ENCODE measurements at places on chromosomes 3 and 15.

- DNase-seq = no peak
Observed at GRCh38 chr3:191357909-191358308, 27.6 kb upstream of the UTS2B start.

DNA sequence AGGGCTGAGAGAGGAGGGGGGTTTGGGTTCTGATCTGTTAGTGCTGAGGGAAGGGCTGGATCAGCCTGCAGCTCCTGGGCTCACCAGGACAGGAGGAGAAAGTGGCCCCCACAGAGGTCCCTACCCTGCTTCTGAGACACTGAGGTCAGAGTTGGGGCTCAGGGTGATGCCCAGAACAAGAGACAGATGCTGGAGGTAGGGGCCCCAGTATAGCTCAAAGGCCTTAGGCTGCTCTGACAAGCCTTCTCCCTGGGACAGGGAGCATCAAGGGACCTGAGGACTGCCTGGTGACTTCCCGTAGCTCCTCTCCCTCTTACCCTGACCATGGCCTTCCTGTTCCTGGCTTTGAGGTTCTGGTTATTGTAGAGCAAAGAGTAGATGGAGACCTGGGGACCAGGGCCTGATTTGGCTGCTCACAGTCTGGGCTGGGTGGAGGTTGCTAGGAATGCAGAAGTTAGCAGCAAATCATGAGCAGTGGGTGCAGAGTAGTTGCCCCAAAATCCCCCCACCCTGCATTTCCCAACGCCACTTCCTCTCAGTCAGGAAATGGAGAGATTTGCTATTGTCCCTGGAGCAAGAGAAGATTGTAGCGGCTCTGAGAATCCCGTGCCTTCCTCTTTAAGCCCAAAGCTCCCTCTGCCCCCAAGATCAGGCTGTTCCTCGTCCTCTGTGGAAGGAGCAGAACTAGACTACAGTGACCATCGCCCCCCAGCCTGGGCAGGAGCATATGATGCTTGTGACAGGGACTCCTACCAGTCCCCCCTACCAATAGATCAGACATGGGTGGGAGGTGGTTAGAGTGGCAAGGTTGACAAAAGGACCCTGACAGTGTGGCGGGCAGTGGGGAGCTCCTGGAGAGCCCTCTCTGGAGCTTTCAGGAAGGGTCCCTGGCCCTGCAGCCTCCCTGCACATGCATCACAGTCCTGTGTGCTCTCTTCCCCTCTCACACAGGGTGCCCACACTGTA, 47.4 kb upstream of the SEC22A start:
- no peak for DNase-seq

DNA sequence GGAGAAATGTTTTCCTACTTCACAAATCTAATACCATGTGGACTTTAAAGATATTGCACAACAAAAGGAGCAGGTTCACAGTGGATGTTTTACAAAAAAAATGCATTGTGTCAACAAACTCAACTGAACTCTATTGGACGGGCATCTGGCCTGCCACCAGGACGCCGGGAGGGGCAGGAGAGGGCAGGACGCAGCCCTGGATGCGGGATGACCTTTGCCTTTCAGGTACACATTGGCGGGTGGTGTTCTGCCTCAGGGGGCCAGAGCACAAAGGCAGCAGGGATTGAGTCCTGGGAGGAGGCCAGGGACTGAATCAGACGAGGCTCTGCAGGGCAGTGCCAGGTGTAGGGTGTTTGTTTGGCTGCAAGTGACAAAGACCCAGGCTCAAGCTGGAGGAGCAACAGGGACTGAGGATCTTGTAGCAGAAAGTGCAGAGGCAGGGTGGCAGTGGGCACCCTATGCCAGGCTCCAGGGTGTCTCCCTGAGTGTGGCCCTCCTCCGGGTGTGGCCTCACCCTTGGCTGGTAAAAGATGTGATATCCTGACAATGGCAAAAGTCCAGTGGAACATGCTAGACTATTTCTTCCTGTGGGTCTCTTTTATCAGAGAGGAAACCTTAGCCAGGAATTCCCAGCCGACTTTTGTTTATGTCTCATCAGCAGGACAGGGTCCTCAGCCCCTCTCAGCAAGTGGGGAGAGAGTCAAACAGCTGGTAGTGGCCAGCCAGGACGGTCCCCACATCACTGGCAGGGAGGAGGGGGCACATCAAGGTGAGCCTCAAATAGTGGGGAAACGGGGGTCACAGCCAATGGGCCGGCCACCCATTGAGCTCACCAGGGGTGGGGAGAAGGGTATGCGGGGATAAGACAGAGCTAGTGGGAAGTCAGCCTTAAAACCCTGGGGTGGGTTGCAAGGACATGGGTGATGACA, 29.7 kb upstream of the KLF13 start:
- DNase-seq = peak; percentile 85

DNA sequence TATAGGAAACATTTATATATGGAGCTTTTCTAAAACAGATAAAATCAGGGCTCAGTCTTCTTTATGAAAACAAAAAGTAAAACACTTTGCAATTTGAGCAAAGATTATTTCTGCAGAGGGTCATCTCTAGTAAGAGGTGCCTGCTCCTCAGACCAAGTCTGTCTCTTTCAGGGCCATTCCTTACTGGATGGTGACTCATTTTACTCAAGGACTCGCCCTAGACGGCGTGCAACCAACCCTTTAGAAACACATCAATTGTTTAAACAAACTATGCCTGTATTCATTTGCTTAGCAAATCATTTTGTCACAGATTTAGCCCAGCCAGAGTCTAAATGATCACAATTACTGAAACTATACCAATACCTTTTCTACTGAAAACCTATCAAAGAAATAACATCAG, 242.8 kb upstream of the ICE2 start:
- no peak for DNase-seq

GRCh38 chr3:40083066-40083465, 226.4 kb upstream of the EIF1B start:
- DNase-seq = no peak

DNA sequence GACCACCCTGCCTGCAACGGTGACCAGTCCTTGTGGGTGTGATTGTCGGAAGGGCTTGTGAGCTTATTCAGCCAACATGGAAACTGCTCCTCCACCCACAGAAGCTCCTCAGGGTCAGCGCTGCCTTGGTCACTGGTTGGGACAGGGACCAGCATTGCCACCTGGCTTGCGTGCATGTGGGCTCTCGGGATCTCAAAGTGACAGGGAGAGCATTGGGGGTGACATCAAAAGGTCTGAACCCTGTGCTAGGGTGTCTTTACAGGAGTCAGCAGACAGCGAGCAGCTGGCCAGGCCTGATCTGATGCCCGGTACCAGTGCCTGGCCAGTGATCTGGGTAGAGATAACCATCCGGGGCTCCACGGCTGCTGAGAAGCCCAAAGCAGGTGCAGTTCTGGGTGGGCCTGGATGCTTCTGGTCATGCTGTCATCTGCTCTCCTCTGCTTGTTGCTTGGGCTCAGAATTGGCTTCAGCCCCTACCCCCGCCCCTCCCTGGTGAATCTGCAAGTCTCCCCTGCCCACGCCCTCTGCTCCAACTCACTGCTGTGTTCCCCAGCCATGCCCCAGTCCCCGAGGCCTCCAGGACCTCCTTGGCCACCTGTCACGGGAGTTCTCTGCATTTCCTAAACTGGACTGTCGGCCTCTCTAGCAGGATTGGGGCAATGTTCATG, 134.8 kb downstream of the NSMCE3 start:
- no peak for DNase-seq

DNA sequence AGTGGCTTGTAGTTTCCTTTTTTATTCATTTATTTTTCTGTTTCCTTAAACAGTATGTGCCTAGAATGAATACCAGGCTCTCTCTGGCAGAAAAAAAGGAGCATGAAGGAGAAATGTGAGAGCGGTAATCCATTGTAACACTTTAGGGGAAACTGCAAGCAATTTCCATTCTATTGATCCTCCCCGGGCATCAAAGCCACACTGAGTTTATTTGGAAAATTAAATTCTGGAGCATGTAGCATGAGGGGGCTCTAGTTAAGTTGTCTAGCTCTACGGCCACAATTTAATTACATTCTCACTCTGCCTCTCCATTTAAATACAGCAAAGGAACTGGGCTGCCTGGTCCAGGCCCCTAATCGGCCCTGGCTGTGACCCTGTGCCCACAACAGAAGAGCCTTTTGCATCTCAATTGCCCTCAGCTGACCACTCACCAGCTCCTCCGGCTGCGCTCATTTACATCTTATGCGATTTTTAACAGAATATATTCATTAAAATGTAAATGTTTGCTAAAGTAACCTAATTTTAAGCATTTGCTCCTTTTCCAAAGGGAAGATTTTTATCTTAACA, 72.9 kb downstream of the MEGF11 start:
- DNase-seq = no peak

DNA sequence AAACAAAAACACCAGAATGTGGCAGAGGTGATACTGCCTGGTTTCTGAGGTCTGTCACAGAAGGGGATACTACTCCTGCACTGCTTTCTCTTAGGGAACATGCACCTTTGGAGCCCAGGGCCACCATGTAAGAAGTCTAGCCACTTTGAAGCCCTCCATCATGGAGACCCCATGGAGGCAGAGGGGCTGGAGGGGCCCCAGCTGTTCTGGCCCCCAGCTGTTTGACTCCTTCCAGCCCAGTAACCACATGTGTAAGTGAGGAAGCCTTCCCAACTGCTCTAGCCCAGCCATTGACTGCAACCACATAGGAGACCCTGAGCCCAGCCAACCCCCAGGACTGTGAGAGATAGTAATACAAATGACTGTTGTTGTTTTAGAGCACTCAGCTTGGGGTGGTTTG, 9.0 kb upstream of the IGDCC4 start:
- DNase-seq = no peak

DNA sequence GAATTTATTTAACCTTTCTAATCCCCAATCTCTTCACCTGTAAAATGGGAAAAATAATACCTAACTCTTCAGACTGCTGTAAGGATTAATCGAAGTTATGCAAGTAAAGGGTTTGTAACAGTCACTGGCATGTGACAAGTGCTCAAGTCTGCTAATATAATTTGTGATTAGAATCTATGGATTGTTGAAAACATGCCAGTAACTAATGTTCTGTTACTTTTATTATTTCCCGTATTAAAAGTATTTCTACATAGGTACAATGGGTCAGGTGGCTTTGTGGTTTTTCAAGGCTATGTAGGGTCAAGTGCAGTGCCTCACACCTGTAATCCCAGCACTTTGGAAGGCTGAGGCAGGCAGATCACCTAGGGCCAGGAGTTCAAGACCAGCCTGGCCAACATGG, 29.4 kb downstream of the ULK4 start:
- peak; percentile 1 for DNase-seq

DNA sequence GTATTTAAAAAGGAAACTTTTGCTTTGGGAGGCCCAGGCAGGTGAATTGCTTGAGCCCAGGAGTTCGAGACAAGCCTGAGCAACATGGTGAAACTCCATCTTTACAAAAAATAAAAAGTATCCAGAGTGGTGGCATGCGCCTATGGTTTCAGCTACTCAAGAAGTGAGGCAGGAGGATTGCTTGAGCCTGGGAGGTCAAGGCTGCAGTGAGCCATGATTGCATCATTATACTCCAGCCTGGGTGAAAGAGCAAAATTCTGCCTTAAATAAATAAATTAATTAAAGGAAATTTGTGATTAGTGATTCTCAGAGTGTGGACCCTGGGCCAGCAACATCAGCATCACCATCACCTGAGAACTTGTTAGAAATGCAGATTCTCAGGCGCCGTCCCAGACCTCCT, 9.9 kb upstream of the COMMD4 start:
- no peak for DNase-seq

- no peak for DNase-seq
Observed at GRCh38 chr3:177590826-177591225, 393.5 kb upstream of the TBL1XR1 start.

- DNase-seq = no peak
Observed at GRCh38 chr3:193921465-193921864, 214.5 kb upstream of the HES1 start.

DNA sequence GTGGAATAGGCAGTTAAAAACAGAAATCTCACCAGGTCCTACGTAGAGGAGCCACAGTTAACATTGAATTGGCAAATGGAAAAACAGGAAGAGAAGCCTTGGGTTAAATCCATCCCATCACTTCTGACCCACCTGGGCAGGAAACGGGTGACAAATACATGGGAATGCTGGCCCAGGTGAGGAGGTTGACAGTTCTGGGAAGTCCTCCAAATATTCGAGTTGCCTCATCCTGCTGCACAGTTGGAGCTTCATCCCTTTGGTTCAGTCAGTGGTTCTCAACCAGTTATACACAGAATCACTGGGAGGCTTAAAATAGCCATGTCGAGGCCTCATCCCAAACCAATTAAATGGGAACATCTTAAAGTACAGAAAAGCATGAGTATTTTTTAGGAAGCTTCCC, 5.3 kb downstream of the MYZAP start:
- no peak for DNase-seq

- peak; percentile 77 for DNase-seq
Observed at GRCh38 chr3:158539414-158540014, 31.5 kb upstream of the MLF1 start.

- no peak for DNase-seq
Observed at GRCh38 chr3:158264894-158265293, 155.0 kb downstream of the RSRC1 start.

DNA sequence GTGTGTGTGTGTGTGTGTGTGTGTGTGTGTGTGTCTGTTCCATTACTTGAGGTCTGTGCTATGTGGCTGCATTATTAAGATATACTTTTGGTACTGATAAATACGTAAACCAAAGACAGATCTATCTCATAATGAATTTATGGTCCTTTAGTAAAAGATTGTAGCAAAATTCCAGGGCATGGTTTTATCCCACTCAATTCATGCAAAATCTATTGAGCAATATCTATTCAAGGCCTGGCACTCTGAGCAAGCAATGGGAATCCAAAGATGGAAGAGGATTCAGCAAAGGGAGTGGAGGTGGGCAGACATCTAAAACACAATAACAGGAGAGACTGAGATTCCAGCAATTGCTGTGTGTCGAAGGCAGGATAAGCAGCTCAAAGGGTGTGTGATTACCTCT, 86.8 kb downstream of the RFTN1 start:
- DNase-seq = no peak

DNA sequence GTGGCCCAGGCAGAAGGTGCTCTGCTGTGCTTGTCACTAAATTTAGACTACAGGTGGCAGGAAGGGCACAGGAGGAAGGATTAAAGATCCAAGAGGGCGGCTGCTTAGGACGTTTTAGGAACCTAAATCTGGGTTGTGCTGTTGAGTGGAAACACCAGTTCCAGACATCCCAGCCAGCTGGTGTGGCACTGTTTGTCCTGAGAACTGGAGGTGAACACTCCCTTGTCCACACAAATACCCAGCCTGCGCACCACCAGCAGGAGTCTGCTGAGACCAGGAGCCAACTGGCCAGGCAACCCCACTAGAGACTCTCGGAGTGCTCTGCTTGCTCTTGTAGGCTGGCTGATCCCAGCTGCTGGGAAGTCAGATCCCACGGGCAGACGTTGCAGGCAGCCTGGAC, 30.3 kb upstream of the UACA start:
- no peak for DNase-seq

Data from HT-29 (cell line).